ENCODE measurements at places on chromosomes 6 and 20.

DNA sequence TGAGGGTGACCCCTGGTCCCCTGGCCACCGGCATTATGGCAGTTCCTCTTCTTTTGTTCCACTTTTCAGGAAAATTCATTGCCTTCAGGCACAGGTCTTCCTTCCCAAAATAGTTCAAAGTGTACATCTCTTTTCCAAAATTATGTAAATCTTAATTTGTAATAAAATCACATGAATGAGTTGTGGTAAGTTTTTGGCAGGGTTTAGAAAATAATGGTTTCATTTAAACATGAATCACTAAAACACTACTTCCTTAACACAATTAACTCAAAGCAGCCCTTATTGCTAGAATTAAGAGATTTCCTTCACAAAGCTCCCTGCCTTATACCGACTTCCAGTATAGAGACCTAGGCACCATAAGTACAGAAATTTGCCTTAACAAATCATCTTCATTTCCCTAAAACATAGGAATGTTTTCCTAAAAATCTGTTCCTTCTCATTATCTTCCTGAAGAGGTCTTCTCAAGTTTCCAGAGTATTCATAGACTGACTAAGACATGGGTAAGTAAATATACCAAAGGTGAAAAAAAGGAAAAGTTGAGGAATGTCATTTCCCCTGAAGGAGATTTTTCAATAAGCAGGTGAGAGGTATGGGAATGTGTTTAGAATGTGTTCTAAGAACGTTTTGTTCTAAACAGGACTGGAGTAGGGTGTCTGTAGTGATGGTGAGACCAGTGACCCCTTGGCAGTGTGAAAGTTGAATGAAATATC lies 148.2 kb upstream of the CITED2 start:
- DNase-seq: no peak

- DNase-seq: no peak
Measured at GRCh38 chr6:147991961-147992360, 350.7 kb upstream of the SASH1 start.

DNA sequence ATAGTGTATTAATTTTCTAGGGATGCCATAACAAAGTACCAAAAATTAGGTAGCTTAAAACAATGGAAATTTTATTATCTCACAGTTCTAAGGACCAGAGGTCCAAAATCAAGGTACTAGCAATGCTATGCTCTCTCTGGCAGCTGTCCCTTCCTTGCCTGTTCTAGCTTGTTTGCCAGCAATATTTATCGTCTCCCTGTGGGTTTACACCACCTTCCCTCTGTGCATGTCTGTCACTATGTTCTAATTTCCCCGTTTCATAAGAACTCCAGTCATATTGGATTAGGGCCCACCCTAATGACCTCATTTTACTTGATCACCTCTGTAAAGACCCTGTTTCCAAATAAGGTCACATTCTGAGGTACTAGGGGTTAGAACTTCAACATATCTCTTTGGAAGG lies 217.2 kb downstream of the IBTK start:
- DNase-seq: no peak

DNA sequence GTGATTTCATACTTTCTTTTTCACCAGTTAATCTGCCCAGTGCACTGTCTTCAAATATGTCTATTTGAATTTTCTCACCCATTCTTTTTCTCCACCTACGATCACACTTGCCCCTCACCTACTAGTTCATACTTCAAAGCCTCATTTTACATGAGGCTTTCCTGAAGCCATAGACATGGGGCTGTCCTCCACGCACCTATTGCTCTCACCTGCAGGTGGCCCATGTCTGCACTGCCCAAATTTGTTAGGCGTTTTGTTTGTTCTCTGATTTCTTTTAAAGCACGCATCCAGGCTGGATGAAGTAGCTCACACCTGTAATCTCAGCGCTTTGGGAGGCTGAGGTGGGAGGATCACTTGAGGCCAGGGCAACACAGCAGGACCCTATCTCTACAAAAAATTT lies 106.8 kb upstream of the RIPOR2 start:
- no peak for DNase-seq

- no peak for DNase-seq
Measured at GRCh38 chr20:5463007-5463686, 146.4 kb upstream of the PROKR2 start.

DNA sequence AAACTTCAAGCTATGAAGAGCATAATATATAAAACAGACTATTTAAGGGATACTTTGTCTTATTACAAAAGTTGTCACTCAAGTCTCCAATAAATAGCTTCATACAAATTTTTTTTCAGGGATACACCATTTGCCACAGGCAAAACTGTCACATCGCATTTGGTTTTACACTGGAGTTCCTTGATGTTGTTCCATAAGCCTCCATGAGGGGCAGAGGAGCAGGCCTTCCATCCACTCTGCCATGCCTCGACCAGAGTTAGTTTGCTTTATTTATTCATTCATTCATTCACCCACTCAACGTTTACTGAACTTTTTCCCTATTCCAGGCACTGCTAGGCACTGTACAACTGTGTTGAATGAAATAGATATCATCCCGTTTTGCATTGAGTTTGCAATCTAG lies 246.6 kb downstream of the PHF3 start:
- no peak for DNase-seq

- DNase-seq: no peak
Measured at GRCh38 chr6:131199568-131200272, 64.5 kb downstream of the AKAP7 start.

DNA sequence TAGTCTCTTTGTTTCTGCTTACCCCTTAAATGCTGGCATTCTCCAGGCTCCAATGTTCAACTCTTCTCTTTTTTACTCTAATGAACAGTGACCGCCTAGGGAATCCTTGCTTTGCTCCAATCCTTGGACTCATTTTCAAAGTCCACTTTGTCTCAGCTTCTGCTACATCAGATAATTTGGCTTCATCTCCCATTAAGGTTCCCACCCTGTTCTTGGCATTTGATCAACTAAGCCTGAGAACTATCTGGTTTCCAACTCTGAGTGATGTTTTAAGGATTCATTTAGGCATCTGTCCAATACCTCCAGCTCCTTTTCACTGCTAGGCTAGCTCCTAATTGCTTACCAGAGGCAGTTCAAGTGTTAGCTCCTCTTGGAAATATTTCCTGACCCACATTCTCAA lies 64.9 kb downstream of the ME1 start:
- DNase-seq: no peak

DNA sequence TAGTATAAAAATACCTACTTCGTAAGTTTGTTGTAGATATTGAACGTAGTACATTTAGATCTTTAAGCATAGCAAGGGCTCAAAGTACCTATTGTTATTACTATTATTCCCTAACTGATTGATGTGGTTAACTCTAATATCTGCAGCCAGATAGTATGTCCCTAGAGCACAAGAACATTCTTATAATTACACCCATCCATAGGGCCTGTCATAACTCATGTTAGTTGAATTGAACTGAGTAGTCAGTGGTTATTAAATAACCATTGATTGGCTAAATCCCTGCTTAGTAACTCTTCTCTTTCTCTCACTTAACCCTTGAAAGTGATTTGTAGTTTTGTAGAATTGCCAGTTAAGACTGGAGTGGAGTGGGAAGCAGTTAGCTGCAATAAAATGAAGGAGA lies 207.5 kb upstream of the HS3ST5 start:
- no peak for DNase-seq

DNA sequence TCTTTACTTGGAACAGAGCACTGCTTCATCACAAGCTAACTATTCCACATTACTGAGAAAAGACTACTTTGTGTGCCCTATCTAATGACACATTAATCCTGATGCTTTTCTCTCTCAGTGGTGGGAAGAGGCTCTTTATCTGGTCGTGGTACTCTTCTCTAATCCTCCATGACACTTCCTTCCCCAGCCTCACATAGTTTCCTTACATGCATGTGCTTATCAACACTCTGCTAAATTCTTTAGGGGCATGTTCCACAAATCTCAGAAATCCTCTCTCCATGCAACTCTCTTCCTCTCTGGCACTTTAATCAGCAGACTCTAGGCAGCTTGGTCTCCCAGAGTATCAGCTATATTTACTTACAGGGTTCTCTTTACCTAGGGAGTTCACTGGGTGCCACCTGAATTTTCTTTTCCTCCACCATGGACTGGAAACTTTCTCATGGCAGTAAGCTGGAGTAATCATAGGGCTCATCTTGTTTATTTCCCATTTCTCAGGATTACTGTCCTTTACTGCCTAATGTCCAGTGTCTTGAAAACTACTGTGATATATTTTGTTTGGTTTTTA lies 27.0 kb upstream of the SLC22A2 start:
- DNase-seq: no peak

GRCh38 chr20:61482056-61482887 lies 230.2 kb downstream of the CDH4 start:
- DNase-seq: no peak

GRCh38 chr6:134303891-134304290 lies 14.0 kb downstream of the SGK1 start:
- no peak for DNase-seq

GRCh38 chr20:50534567-50534966 lies 24.4 kb downstream of the PTPN1 start:
- DNase-seq: no peak

DNA sequence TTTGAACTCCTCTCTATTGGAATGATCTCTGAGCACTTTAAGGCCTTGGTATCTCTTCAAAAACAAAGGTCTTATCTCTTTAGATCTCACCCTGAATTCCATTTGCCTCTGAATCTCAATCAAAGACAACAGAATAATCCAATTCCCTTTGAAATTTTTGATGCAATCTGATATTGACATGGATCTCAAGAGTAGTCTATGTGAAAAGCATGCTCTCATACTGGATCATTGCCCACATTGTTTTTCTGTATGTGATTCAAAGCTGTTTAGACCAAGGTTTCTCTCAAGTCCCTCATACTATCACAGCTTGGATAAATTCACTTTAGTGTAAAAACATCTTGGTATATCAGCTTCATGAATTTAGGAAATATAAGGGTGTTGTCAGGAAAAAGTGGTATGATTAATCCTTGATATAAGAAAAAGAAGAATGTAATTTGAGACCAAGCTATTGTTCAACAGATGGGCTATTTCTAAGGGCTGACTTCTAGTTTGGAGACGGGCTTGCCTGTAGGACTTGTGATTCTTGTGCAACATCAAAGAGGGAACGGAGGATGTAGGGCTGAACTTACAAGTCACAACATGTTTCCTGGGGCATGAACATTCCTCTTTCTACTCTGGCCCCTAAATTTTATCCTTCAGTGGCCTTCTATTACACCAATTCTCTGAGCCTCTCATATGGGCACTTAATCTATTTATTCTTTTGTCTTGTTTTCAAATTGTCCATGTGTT lies 77.9 kb upstream of the CITED2 start:
- no peak for DNase-seq

DNA sequence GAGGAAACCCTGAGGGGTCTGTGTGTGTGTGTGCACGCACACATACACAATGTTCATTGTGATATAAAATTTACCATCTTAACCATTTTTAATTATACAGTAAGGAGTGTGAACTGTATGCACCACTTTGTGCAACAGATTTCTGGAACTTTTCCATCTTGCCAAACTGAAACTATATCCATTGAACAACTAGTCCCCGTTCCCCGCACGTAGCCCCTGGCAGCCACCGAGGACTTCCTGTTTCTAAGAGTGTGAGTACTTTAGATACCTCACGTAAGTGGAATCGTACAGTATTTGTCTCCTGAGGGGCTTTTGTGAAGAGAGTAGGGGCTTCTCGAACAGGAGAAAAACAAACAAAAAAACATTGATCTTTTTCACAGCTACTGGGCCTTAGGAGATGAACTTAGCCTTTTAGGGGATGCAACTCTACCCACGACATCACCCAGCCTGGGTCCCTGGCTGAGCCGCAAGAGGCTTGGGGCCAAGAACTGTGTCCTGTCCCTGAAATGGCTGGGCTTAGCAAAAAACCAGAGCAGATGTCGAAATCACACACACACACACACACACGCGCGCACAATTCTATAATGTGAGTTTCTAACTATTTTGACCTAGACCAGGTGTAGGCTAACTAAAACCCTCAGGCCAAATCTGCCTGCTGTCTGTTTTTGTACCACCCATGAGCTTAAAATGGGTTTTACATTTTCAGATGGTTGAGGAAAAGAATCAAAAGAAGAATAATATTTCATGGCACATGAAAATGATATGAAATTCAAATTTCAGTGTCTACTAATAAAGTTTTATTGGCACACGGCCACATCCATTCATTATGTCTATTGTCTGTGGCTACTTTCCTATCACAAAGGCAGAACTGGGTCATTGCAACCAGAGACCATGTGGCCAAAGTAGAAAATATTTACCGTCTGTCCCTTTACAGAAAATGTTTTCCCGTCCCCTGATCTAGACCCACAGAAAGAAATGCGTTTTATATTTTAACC lies 144.2 kb downstream of the EYA2 start:
- no peak for DNase-seq

GRCh38 chr20:50017160-50017559 lies 34.4 kb downstream of the SNAI1 start:
- DNase-seq: no peak

GRCh38 chr6:158506601-158507000 lies 53.3 kb upstream of the TMEM181 start:
- DNase-seq: no peak

DNA sequence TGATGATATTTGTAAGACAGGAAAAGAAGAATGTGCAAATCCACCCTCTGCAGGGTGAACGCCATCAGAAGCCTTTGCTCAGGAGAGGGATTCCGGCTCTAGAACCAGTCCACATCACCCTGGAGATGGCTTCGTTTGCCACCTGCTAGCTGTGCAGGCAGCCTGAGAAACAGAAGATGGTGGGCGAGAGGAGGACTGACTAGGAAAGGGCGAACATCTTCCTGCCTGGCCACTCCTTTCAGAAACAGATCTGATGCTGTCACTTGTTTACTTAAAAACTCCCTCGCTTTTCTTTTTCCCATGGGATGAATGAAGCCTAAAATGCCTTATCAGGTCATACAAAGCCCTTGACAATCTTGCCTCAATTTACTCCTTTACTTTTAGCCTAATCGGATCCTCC lies 1.2 kb downstream of the PTPRA start:
- DNase-seq: no peak

GRCh38 chr20:32344835-32345506 lies 13.2 kb upstream of the ASXL1 start:
- no peak for DNase-seq

- DNase-seq: no peak
Measured at GRCh38 chr6:16181439-16182297, 52.8 kb downstream of the MYLIP start.

DNA sequence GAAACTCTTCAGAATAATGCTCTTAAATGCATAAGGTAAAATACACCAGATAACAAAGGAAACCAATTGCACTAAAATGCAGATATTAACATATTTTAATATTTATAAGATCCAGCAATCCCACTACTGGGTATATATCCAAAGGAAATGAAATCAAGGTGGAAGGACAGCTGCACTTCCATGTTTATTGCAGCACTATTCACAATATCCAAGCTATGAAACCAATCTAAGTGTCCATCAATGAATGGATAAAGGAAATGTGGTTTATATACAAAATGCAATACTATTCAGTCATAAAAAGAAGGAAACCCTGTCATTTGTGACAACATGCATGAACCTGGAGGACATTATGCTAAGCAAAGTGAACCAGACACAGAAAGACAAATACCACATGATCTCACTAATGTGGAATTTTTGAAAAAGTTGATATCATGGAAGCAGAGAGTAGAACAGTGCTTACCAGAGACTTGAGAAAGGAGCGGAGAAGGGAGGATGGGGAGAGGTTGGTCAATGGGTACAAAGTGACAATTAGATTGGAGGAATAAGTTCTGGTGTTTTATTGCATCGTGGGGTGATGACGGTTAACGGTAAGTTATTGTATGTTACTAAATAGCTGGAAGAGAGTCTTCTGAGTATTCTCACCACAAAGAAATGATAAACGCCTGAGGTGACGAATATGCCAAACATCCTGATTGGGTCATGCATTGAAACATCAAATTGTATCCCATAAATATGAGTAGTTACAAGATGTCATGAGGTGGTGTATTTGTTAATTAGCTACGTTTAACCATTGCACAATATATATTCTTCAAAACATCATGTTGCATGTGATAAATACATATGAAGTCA lies 37.9 kb upstream of the RNF24 start:
- no peak for DNase-seq
